COR-L47 (cell line): ENCODE measurements at places on chromosomes 7 and 10.

DNA sequence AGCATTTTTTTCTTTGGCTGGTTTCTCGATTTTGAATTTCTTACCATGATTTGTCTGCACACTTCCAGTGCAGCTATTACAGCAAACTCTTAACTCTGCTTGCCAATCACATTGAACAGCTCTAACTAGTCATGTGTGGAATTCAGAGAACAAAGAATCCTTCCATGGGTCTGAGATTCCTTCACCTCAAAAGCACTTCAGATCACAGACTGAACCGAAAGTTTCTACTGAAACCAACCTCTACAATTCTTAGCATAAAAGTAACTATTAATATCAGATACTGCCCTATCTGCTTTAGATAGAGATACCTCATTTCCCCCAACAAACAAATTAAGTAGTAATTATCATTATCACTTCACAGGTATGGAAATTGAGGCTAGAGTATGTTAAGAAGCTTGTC, 56.5 kb upstream of the SP4 start:
- DNase-seq = no peak

- no peak for DNase-seq
Measured at GRCh38 chr10:44459671-44460070, 74.8 kb upstream of the CXCL12 start.

- no peak for DNase-seq
Measured at GRCh38 chr10:92567952-92568600, 5.8 kb downstream of the IDE start.

DNA sequence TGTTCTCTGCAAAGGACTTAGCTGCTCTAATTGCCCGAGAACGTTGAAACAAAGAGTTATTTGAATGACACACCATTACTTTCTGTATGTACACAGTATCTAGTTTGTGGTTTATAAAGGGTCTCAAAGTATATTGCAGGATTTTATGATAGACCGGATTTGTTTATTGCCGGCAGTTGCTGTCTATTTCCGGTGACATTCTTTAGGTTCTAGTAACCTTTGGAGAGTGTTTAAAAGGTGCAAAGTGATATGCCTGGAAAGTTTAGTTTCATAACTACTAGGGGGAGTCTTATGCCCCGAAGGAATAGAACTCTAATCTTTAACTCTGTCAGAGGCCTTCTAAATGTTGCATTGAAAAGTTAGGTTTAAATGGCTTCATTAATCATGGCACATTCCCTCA, 63.8 kb downstream of the PAPSS2 start:
- DNase-seq = no peak
